Large intestine (tissue), 12 donors: ENCODE measurements at places on chromosomes 1 and 21.
A peak's percentile ranks its signal among the peaks of the same experiment; 100 is the strongest.

DNA sequence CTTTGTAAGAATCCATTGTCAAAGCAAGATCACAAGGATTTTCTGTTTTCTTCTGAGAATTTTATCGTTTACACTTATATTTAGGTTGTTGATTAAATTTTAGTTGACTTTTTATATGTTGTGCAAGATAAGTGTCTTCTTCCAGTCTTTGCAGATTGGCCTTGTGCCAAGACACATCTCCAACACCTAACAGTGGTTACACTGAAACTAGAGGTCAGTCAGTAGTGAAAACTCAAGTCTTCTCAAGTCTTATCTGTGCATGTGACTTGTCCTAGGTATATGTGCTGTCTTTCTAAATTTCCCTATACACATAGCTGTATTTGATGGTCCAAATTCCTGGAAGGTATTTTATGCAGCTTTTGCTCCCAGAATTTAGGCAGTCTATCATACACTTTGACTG lies 1183.2 kb upstream of the B3GALT2 start:
- DNase-seq = no peak

DNA sequence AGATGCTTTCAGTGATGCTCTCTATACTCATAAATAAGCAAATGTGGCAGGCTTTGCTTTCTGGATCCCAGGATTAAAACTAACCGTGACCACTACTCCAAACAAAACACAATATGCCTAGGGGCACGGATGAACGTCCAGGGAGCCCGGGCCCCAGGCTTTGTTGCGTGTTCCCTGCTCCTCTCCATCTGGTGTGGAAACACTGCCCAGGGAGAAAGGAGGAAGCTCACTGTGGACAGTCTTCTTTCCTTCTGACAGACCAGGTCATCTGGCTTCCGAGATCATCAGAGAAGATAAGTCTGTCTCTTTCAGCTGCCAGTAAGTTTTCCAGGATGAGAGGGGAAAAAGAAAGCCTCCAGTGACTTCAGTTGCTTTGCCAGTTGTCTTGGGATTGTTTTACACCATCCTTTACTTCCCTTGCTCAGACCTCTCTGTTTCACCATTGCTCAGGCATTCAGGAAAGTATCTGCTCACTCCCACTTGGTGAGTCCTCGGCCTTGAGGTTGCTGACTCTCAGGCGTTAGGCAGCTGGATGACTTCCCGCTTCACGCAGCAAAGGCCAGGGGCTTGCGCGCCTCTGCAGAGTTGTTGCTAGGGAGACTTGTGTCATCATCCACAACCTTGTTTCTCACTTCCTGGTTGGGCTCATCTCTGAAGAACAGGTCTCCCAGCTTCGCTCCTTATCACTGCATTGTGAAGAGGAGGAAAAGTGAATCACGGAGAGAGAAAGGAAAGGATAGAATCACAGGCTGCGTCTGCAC lies 20.6 kb upstream of the PGD start:
- DNase-seq = peak; percentile 74

DNA sequence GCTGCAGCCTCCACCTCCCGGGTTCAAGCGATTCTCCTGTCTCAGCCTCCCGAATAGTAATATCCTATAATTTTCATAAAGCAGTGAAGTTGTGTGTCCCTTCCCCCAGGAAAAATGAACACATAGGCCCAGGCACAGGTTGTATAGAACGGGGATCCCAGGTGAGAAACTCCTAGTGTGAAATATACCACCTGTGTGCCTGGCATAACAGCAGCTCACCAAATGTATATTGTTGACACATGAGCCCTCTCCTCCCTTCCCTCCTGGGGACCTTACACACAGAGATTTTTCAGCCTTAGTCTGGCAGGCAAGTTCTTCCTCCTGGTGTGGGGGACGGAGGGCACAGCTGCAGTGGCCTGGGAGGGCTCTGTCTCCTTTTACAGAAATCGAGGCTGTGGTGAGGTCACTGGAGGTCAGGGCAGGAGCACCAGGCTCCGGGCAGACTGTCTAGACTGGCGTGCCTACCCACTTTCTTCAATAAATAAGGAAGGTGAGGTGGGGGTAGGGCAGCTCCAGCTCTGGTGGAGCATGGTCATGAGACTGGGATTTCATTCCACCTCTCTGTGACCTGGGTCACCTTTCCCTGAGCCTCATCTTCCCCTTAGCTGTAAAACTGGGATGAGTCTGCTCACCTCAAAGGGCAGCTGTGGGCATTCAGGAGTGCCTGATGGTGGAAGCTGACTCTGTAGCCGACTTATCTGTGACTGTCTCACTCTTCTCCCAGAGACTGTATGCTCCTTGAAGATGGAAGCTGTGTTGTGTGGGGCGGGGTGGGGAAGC lies 14.3 kb downstream of the RCC1 start:
- no peak for DNase-seq

- DNase-seq = no peak
Measured at GRCh38 chr1:54051933-54052430, 1.0 kb downstream of the TMEM59 start.

GRCh38 chr1:228837817-228838716 lies 102.8 kb downstream of the RHOU start:
- peak; percentile 88 for DNase-seq

DNA sequence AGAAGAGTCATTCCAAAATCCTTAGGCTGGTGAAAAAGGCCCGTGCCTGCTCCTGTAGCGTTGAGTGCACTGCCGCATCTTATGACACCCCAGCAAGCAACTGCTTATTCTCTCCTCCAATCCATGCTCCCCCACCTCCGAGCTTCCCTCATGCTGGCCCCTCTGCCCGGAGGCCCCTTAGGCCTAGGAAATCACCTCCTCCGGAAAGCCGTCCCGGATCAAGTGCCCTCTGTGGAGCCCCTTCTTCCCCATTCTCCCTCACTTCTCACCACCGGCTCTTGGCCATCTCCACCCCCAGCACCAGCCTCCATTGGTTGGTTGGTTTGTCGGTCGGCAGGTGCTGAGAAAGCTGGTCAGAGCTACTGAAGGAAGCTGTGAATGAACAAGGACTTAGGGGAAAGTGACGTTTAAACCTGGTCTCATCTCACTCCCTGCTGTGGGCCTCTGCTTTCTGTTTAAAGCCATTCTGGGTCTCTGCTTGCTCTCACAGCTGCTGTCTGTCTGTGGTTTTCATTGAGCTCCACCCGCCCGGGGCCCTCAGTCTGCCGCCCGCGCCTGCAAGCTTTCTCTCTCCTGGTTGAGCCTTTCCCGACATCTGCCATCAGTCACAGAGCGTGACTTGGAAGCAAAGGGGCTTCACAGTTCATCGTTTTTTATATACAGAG lies 122.2 kb downstream of the KCNN3 start:
- DNase-seq = peak; percentile 35
